M059J (cell line): ENCODE measurements at places on chromosomes 1 and 21.

GRCh38 chr1:223198628-223198965, 55.5 kb upstream of the TLR5 start:
- DNase-seq = no peak

GRCh38 chr1:107232426-107232825, 91.6 kb downstream of the NTNG1 start:
- no peak for DNase-seq

- no peak for DNase-seq
These were observed 13.9 kb downstream of the BTBD19 start for GRCh38 chr1:44822131-44822701.

DNA sequence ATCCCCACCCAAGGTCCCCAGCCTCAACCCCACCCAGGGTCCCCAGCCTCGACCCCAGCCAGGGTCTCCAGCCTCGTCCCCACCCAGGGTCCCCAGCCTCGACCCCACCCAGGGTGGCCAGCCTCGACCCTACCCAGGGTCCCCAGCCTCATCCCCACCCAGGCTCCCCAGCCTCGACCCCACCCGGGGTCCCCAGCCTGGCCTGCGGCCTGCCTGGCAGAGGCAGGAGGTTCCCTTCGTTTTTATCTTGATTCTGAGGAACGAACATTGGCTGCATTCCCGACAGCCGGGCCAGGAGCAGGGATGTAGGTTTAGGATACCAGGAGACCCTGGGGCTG, 3.4 kb upstream of the PDE9A start:
- no peak for DNase-seq

- DNase-seq = no peak
These were observed 135.6 kb downstream of the GPR52 start for GRCh38 chr1:174583316-174583715.
